ENCODE measurements at places on chromosomes 7 and 10.

GRCh38 chr10:69794673-69795072, 7.0 kb upstream of the COL13A1 start:
- DNase-seq = no peak

DNA sequence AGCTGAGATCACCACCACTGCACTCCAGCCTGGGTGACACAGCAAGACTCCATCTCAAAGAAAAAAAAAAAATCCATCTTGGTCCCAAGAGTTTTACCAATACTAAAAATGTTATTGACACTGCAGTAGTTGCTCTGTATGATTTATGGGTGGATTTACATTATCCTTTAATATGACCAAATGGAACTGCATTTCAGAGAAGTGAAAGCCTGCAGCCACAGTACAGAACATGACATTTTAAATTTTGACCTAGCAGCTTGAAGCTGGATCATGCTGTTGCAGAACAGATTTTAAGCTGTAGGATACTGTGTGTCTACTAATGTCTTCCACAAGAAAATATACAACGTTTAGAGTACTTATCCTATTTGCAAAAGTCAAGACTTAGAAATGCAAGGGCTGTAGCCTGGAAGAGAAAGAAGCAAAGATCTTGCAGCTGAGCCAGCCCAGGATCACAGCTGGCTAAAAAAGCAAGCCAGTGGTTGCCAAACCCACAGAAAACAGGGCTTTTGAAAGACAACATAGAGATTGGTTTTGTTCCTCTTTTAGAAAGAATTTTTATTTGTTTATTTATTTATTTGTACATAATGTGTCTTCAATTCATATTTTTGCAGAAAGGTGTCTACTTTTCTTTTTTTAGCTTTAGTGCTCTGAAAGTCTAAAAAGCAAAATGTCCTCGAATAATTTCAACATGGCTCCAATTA, 55.2 kb upstream of the WNT16 start:
- no peak for DNase-seq

GRCh38 chr7:140211698-140212097, 34.9 kb upstream of the KDM7A start:
- no peak for DNase-seq

DNA sequence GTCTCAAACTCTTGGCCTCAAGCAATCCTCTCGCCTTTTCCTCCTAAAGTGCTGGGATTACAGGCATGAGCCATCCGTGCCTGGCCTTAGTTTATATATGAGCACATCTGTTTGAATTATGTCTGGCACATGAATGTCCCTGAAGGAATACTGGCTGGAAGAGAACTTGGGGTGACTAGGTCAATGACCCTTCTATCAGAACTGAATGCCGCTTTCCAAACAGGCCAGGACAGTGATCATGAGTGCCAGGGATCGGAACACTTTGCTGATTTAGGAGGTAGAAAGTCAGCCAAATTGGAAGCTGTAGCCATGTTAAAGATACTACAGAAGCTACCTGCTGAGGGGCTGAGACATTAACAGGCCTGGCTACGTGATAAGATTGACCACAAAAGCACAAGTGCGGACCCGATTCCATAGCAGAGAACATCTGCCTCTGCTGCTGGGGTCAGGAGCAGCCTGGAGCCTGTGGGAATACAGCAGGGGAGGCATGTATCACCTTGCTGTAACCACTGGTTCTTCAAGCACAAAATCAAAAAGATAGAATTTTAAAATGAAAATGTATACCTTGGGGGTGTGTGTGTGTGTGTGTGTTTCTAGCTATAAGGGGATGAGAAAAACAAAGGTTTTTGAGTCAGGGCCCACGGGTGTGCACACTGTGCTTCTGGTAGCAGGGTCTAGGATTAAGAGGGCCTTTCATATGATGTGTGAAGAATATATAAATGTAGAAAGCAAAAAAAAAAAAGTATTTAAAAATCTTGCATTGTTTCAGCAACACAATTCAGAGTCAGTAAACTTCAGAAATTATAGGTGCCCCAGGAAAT, 293.7 kb downstream of the BBS9 start:
- no peak for DNase-seq

DNA sequence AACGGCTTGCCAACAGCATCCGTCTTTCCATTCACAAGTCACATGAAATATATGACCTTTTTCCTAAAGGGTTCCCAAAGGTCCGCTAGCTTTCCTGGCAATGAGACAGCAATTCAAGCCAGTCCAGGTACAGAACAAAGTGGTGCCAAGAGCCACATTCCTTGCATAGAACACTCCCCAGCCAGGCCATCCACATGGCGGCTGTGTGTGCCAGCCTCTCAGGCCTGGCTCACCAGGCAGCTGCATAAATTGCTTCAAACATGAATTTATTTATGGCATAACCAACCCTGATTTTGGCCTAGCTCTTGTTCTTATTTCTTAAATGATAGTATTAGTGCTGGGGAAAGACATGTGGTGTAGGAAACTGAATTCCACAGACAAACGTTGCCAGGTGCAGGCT, 63.7 kb upstream of the CREB5 start:
- no peak for DNase-seq

DNA sequence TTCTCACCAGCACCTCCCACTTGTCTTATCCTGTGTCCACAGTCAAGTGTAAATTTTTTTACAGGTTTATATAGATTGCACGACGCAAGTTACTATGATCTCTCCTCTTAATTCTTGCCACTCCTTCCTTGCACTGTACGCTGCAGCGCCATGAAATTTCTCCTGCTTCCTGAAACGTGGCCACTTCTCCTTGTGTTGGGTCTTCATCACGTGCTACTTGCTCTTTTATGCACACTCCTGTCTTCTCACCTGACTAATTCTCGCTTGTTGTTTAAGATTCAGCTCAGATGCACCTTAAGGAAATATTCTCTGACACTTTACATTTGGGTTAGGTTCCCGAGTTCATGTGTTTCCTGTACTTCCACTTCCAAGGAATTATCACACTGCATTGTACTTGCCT, 76.5 kb upstream of the ODAD2 start:
- DNase-seq = no peak

DNA sequence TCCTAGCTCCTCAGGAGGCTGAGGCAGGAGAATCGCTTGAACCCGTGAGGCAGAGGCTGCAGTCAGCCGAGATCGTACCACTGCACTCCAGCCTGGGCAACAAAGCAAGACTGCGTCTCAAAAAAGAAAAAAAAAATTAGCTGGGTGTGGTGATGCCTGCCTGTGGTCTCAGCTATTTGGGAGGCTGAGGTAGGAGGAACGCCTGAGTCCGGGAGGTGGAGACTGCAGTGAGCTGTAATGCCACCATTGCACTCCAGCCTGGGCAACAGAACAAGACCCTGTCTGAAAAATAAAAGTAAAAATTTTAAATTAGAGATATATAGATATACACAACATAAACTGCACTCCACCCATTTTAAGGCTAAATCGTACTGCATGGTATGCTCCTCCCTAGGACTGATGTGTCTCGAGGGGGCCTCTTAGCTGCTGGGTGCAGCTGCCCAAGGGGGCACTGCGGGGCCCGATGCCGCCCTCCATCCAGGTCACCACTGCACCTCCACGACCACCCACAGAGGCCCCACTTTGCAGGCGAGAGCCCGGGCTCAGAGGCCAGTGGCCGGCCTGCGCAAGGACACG, 40.9 kb upstream of the FOXK1 start:
- no peak for DNase-seq

DNA sequence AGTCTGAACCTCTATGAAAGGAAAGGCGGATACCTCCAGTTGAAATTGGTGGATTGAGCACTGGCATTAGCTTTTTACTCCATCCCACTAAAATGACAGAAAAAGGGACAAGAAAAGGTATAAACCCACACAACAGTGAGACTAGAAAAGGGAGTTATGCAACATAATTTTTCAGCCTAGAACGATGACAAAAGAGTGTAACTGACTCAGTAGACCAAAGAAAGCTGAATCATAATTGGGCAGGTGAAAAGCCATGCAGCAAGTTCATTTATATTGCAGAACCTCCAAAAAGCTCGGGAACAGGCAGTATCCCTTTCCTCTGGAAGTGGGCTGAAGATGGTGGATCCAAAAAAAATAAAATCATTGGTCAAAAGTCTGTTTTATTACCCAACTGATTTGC, 30.5 kb upstream of the ZCCHC24 start:
- DNase-seq = no peak

DNA sequence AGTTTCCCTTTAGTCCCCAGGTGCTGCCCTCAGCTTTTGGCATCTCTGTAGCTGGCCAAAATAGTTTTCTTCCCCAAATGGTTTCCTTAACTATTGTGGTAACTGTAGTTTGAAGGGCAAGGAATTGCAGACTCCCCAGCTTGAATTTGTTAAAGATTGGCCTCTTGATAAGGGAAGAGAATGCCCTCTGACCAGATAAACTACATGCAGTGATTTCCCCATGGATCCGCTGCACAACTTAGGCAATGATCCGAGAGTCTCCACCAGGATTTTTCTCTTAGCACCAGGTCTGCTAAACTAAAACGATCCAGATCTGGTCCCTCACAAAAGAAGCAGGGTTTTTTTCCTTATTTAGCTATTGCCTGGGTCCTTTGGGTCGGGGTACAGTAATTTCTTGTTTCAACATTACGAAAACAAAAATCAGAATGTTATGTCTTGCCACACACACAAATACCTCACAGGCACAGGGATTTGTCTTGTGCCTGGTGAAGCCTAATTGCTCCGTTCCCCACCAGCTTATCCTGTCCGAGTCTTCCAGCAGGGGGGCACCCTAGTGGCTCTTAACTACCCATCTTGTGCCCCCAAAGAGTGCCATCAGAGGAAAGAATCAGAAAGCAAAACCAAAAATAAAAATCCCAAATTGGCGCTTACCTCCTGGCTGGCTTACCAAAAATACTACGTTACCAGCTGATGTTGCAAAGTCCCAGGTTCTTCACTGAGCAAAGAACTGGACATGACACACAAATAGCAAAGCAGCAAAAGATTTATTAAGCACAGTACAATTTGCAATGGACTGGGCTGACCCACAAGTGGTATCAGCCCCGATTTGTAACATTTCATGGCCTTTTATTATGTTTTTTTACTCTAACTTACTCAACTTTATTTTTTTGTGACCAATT, 16.4 kb upstream of the STEAP2 start:
- DNase-seq = no peak

- DNase-seq = no peak
These were observed 202.7 kb downstream of the PRPF18 start for GRCh38 chr10:13789448-13789829.

- no peak for DNase-seq
These were observed 342.5 kb downstream of the PTPRN2 start for GRCh38 chr7:158244873-158245723.

DNA sequence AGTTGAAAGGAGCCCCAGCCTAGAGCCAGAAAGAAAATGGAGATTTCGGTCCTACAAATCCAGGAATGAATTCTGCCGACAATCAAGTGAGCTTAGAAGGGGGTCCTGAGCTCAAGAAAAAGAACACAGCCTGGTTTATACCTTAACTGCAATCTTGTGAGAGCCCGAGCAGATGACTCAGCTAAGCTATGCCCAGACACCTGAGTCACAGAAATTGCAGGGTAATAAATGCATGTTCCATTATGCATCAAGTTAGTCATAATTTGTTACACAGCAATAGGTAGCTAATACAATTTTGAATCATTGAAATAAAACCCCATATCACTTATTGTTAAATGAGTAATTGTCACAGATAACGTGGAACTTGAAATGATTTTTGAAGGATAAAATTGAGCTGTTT, 111.8 kb upstream of the FOXP2 start:
- DNase-seq = no peak

GRCh38 chr7:135262623-135263320, 29.1 kb downstream of the STRA8 start:
- no peak for DNase-seq
